ENCODE measurements at places on chromosomes 6 and 20. TPM values are rescaled to one million over a fixed set of nuclear protein-coding genes. Genes with fewer than 3 reads are reported as not detected.

TFAP2A gene
- not detected for total RNA-seq

IRAK1BP1 gene
- 7.5 TPM for total RNA-seq

C2 gene
- total RNA-seq = 17.4 TPM

COL11A2 gene
- total RNA-seq = 4.3 TPM

SLC9A8 gene
- total RNA-seq = 17.3 TPM

CFAP61 gene
- 1.5 TPM for total RNA-seq

ZGPAT gene
- total RNA-seq = 48.4 TPM

CTAGE9 gene
- total RNA-seq = not detected

GLP1R gene
- 4.2 TPM for total RNA-seq

CRISP3 gene
- total RNA-seq = not detected

EYS gene
- total RNA-seq = not detected

PSORS1C2 gene
- total RNA-seq = not detected

RAB32 gene
- 24.5 TPM for total RNA-seq

CLPSL1 gene
- not detected for total RNA-seq
